ENCODE measurements at places on chromosomes 6 and 20.

DNA sequence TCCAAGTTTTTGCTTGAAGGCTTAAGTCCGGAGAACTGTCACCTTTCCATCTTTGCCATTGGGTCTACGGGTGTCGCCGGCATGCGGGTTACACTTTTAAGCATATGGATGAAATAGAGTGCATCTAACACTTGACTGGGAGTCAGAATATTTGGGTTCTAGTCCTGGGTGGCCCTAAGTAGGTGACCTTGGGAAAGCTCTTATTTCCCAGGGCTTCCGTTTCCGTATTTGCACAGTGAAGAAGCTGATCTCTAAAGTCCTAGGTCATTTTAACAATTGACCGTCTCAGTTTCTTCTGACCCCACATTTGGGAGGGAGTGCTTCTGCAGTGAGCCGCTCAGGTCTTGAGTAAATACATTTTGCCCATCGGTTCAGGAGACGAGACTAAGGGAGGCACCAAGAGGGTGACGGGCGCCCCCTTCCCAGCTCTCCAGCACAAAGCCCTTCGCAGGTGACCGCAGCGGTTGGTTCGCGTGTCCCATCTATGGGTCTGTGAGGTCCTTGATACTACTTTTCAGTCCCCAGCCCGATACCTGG is 651 bp upstream of the BLTP3A start:
- DNase-seq, result no peak

GRCh38 chr6:56263596-56264315 is 16.4 kb upstream of the COL21A1 start:
- no peak for DNase-seq

- no peak for DNase-seq
Measured at GRCh38 chr6:129940454-129941195, 77.8 kb upstream of the L3MBTL3 start.

DNA sequence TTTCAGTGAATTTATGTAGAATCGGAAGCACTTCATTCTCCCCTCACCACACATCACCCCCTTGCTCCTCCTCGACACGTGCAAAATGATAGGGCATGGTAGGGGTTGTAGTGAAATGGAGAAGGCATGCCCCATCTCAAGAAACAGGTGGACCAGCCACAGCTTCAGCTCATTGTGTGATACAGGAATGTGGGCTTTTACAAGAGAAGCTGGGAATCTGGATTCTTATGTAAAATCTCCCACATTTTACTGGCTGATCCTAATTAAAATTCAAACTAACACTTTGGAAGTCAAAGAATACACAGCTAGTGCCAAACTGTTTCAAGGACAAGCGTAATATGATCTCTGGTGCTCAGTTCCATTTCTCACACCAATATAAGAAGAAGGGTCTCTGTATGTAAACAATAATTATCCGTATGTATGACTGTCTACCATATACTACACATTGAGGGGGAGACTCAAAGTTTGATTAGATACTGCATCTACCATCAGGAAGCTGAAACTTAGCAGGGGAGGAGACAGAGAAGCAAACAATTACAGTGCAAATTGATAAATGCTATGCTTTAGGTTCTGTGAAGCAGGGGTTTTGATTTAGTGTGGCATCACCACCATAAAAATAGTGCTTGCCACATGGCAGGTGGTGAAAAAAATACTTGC is 24.3 kb upstream of the KIAA0408 start:
- no peak for DNase-seq

Data from fibroblast of skin of left biceps (primary cell).